ENCODE measurements at places on chromosomes 1 and 21. TPM values are rescaled to one million over a fixed set of nuclear protein-coding genes. Genes with fewer than 3 reads are reported as not detected.

The SELL gene
- 8.5 TPM for total RNA-seq

GRCh38 chr1:110228381-110228780 is 18.3 kb downstream of the KCNC4 start:
- H3K27me3 ChIP-seq, result no peaks in the 10 kb centered on the region
- DNase-seq, result no peak
- H3K36me3 ChIP-seq, result peaks cover 52% of the 10 kb centered on the region
- H3K4me3 ChIP-seq, result no peak overlapping the region
- H3K4me1 ChIP-seq, result no peaks in the 10 kb centered on the region
- H3K27ac ChIP-seq, result no peak overlapping the region

DNA sequence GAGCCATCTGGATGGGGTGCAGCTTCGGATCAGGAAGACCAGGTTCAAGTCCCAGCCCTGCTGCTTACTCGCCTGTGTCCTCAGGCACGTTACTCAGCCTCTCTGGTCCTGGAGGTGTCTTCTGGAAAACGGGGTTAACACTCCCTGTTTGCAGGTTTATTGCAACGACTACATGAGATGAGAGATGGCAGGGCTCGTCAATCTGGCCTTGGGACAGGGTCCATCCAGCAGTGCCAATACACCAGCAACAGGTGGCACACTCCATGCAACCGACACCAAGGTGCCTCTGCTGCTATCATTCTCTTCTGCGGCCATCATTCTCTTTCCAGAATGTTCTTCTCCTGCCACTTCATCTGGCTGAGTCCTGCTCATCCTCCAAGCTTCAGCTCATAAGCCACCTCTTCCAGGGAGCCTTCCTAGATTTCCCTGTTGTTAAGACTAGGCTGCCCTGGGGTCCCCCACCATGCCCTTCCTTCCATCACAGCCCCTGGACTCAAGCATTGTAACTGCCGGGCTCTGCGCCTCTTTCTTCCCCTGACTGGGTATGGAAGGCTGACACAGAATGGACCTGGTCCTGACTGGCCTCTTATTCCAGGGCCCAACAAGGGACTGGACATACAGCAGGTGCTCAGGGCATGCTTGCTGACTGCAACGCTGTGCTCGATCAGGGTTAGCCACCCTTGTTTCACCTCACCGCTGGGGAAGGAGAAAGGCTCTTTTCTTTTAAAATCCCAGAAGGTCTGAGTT is 87.4 kb downstream of the DMRTB1 start:
- no peak overlapping the region for H3K27ac ChIP-seq
- H3K4me1 ChIP-seq, result no peaks in the 10 kb centered on the region
- H3K27me3 ChIP-seq, result no peaks in the 10 kb centered on the region

DNA sequence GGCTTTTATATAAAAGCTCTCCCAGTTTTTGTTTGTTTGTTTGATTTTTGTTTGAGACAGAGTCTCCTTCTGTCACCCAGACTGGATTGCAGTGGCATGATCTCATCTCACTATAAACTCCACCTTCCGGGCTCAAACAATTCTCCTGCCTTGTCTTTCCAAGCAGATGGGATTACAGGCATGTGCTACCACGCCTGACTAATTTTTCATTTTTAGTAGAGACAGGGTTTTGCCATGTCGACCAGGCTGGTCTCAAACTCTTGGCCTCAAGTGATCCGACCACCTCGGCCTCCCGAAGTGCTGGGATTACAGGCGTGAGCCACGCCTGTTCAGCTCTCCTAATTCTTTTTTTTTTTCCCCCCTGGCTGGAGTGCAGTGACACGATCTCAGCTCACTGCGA is 4.4 kb downstream of the PCAT6 start:
- peaks cover 13% of the 10 kb centered on the region for H3K4me1 ChIP-seq
- no peaks in the 10 kb centered on the region for H3K36me3 ChIP-seq
- no peak overlapping the region for H3K27ac ChIP-seq
- H3K4me3 ChIP-seq, result no peak overlapping the region
- no peaks in the 10 kb centered on the region for H3K27me3 ChIP-seq
- DNase-seq, result no peak

DNA sequence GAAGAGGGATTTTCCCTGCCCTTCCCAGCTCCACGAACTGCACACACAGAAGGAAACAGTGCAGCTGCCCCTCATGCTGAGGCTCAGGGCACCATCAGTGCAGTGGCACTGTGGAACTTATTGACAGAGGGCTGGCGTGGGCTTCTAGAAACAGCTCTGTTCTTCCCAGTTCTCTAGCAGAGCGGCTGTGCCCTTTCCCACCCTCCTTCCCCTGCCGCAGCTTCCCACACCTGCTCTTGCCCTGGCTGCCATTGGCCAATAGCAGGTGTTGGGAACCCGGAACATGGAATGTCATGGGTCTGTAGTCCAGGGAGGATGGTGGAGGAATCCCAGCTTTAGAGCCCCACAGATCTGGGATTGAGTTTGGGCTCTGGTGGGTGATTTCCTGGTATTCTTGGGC is 343.8 kb downstream of the RPS6KC1 start:
- H3K4me3 ChIP-seq, result no peak overlapping the region
- DNase-seq, result no peak
- H3K27ac ChIP-seq, result no peak overlapping the region
- no peaks in the 10 kb centered on the region for H3K36me3 ChIP-seq
- no peaks in the 10 kb centered on the region for H3K27me3 ChIP-seq

- H3K4me3 ChIP-seq, result no peak overlapping the region
- H3K27me3 ChIP-seq, result no peaks in the 10 kb centered on the region
- H3K36me3 ChIP-seq, result no peaks in the 10 kb centered on the region
- peaks cover 5% of the 10 kb centered on the region for H3K4me1 ChIP-seq
These were observed 4.9 kb upstream of the KIF14 start for GRCh38 chr1:200625381-200625824.

DNA sequence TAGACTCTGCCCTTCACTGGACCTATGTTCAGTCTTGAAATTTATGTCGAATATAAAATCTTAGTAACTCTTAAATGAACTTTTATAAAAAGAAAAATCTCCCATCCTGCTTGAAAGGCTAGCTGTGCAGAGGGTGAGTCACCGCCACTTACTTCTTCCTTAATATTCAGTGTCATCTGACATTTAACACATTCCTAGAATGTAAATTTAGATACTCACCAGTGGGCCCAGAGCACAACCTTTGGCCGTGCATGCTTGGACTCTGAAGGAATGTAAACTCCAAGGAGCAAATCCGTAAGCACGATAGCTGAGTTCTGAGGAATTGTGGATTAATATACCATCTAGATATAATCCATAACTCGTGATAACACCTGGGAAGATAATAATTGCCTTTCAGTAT is 403.3 kb downstream of the KCTD3 start:
- no peak for DNase-seq
- no peak overlapping the region for H3K4me3 ChIP-seq
- H3K36me3 ChIP-seq, result no peaks in the 10 kb centered on the region
- no peaks in the 10 kb centered on the region for H3K4me1 ChIP-seq

DNA sequence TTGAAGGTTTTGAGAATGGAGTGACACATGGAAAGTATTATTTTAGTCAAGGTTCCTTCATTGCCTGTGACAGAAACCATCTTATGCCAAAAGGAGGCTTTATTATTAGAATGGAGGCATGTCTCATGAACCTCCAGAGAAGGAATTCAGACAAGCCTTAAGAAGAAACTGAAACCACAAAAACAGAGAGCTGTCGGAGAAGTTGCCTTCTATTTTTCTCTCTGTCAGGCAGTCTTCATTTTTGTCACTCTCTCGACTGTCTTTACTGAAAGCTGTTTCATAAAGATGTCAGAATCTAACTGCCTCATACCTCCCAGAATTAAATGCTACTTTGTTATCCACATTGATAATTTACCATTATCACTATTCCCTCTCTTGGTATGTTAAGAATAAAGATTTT is 434.7 kb upstream of the ADGRL4 start:
- no peaks in the 10 kb centered on the region for H3K36me3 ChIP-seq
- no peak overlapping the region for H3K27ac ChIP-seq
- no peaks in the 10 kb centered on the region for H3K27me3 ChIP-seq
- no peak overlapping the region for H3K4me3 ChIP-seq
- no peaks in the 10 kb centered on the region for H3K4me1 ChIP-seq
- DNase-seq, result no peak

DNA sequence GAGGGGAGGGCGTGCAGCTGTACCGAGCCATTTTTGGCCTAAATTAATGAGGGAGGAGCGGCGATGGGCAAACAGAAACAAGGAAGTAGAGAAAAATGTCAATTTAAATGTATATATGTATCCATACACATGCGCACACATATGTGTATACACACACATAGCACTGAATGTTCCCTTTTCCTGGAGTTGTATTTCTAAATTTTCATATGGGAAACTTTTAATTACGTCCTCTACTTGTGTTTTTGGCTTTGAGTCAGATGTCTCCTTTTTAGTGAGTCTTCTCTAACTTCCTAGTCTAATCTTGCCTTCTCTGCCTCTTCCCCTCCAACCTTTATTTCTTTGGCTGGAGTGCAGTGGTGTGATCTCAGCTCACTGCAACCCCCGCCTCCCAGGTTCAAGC is 15.4 kb upstream of the CYYR1 start:
- no peaks in the 10 kb centered on the region for H3K4me1 ChIP-seq
- H3K4me3 ChIP-seq, result no peak overlapping the region
- DNase-seq, result no peak
- no peaks in the 10 kb centered on the region for H3K36me3 ChIP-seq
- H3K27ac ChIP-seq, result no peak overlapping the region

DNA sequence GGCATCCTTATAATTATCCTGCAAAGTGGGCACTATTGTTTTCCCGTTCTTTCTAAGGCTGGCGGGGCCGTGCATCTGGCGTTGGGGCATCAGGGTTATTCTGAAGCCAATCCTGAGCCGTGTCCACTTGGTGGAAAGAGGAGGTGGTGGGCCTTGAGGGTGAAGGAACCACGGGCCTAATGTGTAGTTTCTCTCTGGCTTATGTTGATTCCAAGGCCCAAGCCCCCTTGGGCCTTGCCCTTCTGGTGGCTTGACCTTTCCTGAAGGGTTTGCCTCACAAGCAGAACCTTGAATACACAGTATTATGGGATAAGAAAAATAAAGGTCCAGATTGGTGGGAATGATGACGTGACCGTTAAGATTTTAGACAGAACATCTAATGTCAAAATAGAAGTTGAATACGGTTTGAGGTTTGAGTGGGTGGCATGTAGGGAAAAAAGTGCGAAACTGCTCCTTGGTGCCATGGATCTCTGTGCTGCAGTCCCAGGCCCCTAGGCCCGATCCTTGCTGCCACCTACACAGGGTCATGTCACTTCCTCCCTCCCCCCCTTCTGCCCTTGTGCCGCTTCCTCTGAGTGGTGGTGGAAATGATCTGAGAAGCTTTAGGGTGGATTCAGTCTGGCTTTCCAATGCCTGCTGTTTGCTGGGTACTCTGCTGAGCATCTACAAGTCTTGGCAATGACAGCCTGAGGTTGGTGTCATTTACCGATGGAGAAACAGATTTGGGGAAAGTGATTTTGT is 90.5 kb downstream of the PRDM2 start:
- peaks cover 11% of the 10 kb centered on the region for H3K4me1 ChIP-seq
- no peak overlapping the region for H3K4me3 ChIP-seq
- DNase-seq, result no peak
- H3K27ac ChIP-seq, result no peak overlapping the region

The KRTAP21-1 gene
- not detected for total RNA-seq

The TFF2 gene
- total RNA-seq, result 17.0 TPM

DNA sequence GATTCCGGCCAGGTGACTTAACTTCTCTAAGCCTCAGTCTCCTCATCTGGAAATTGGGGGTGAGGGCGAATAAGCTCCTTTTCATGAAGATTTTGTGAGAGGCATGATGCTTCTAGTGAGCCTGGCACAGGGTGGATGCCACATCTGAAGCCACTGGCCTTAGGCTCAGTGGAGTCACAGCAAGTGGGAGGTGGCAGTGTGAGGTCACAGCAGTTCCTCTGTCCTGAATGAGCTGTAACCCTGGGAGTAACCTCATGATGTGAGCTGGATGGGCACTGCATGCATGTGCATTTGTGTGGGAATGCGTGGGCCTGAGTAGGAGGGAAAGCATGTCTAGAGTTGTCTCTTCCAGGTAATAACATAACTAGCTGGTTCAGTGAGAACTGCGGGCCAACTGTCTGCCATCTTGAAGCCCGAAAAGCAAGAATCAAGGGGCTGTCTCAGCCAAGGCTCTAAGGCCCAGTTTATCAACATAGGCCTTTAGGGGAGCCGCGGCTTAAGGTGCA is 27.0 kb upstream of the HTR1D start:
- H3K4me3 ChIP-seq, result no peak overlapping the region
- no peaks in the 10 kb centered on the region for H3K4me1 ChIP-seq
- H3K27ac ChIP-seq, result no peak overlapping the region
- H3K27me3 ChIP-seq, result no peaks in the 10 kb centered on the region
- H3K36me3 ChIP-seq, result no peaks in the 10 kb centered on the region

GRCh38 chr1:87464022-87464490 is 135.4 kb downstream of the LMO4 start:
- H3K4me1 ChIP-seq, result no peaks in the 10 kb centered on the region
- DNase-seq, result no peak
- H3K27ac ChIP-seq, result no peak overlapping the region
- no peaks in the 10 kb centered on the region for H3K27me3 ChIP-seq
- H3K4me3 ChIP-seq, result no peak overlapping the region

DNA sequence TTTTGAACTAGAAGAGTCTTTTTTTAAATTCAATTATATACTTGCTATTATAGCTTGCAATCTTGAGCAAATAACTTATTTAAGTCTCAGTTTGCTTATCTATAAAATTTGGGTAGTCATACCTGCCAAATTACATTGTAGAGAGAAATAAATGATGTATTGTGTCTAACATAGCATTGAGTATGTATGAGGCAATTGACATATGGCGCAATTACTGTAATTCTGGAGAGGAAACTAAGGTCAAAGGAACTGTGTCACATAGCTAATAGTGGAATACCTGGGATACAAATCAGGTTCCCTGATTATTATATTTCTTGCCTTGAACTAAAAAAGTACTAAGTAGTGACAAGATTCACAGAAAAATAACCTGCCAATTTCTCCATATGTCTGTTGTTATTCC is 302.5 kb downstream of the PDE4B start:
- no peak overlapping the region for H3K4me3 ChIP-seq
- no peaks in the 10 kb centered on the region for H3K4me1 ChIP-seq
- H3K27ac ChIP-seq, result no peak overlapping the region
- no peak for DNase-seq
- no peaks in the 10 kb centered on the region for H3K27me3 ChIP-seq

The NUP210L gene
- total RNA-seq, result 0.41 TPM

- H3K36me3 ChIP-seq, result no peaks in the 10 kb centered on the region
- H3K27me3 ChIP-seq, result no peaks in the 10 kb centered on the region
- peak overlapping the region; percentile 7 for H3K4me3 ChIP-seq
- DNase-seq, result no peak
These were observed 5.1 kb upstream of the OLFML2B start for GRCh38 chr1:162028726-162029125.

- H3K4me3 ChIP-seq, result no peak overlapping the region
- H3K36me3 ChIP-seq, result no peaks in the 10 kb centered on the region
- H3K4me1 ChIP-seq, result peaks cover 14% of the 10 kb centered on the region
- H3K27ac ChIP-seq, result peak overlapping the region; percentile 87
- DNase-seq, result peak; percentile 46
- H3K27me3 ChIP-seq, result no peaks in the 10 kb centered on the region
These were observed 66.1 kb upstream of the RHOU start for GRCh38 chr1:228669242-228669585.

The PDPN gene
- total RNA-seq, result 20.7 TPM

The RGS8 gene
- not detected for total RNA-seq

Measured in thoracic aorta (tissue), 2 donors.